ENCODE measurements at places on chromosomes 1 and 21. TPM values are rescaled to one million over a fixed set of nuclear protein-coding genes. Genes with fewer than 3 reads are reported as not detected.

CDA gene
- 32.1 TPM for total RNA-seq

GNAI3 gene
- 4.8 TPM for total RNA-seq

FAM131C gene
- 16.5 TPM for total RNA-seq

LCE1B gene
- not detected for total RNA-seq

LCE1D gene
- not detected for total RNA-seq

AK5 gene
- 8.7 TPM for total RNA-seq

OR2T11 gene
- total RNA-seq, result not detected

TTC24 gene
- total RNA-seq, result not detected

AXDND1 gene
- 0.54 TPM for total RNA-seq

SPOCD1 gene
- total RNA-seq, result 6.9 TPM

ACTL8 gene
- total RNA-seq, result 1.9 TPM

LCE2B gene
- total RNA-seq, result not detected

RAP1GAP gene
- total RNA-seq, result 14.4 TPM

FAM163A gene
- not detected for total RNA-seq

TSEN15 gene
- 29.9 TPM for total RNA-seq

CFAP107 gene
- total RNA-seq, result not detected

KLHDC7A gene
- 1.5 TPM for total RNA-seq

LYPD8 gene
- not detected for total RNA-seq

DMRTA2 gene
- total RNA-seq, result 0.13 TPM

BRINP2 gene
- total RNA-seq, result 0.13 TPM

RGS13 gene
- not detected for total RNA-seq

KIF14 gene
- 13.1 TPM for total RNA-seq

GPR37L1 gene
- 0.13 TPM for total RNA-seq

GSTM1 gene
- total RNA-seq, result not detected

SPATA45 gene
- not detected for total RNA-seq

MNDA gene
- total RNA-seq, result not detected

DHX9 gene
- total RNA-seq, result 176 TPM

ASTN1 gene
- not detected for total RNA-seq

ELF3 gene
- total RNA-seq, result 258 TPM

KCNT2 gene
- not detected for total RNA-seq

LAD1 gene
- 0.69 TPM for total RNA-seq

NUAK2 gene
- total RNA-seq, result 34.7 TPM

FHL3 gene
- total RNA-seq, result 8.1 TPM

PDZK1IP1 gene
- 7.7 TPM for total RNA-seq

CRYAA gene
- total RNA-seq, result not detected

GSTM2 gene
- 4.5 TPM for total RNA-seq

TMEM200B gene
- 0.14 TPM for total RNA-seq

TNFSF4 gene
- total RNA-seq, result 0.07 TPM

ANKRD45 gene
- total RNA-seq, result 0.15 TPM

AURKAIP1 gene
- total RNA-seq, result 183 TPM

HPCA gene
- 0.45 TPM for total RNA-seq

FAM89A gene
- 18.5 TPM for total RNA-seq

HSPA13 gene
- 22.1 TPM for total RNA-seq

CLK2 gene
- 25.7 TPM for total RNA-seq

DR1 gene
- 34.2 TPM for total RNA-seq

FMO5 gene
- total RNA-seq, result 0.27 TPM

SERTAD4 gene
- 1.1 TPM for total RNA-seq

OR2M3 gene
- total RNA-seq, result not detected

TGFBR3 gene
- 3.3 TPM for total RNA-seq

RAB7B gene
- total RNA-seq, result 2.0 TPM

SPATA21 gene
- total RNA-seq, result 0.06 TPM

CBR3 gene
- total RNA-seq, result 15.5 TPM

OR2T33 gene
- total RNA-seq, result not detected

KRTAP12-2 gene
- total RNA-seq, result not detected

All from A549 treated with CpdA at 1 μM for 4 hours (cell line).